Suprapubic skin (tissue), 4 donors: ENCODE measurements at places on chromosomes 7 and 10.

- no peak for DNase-seq
Observed at GRCh38 chr7:19871102-19871501, 97.7 kb upstream of the TMEM196 start.

DNA sequence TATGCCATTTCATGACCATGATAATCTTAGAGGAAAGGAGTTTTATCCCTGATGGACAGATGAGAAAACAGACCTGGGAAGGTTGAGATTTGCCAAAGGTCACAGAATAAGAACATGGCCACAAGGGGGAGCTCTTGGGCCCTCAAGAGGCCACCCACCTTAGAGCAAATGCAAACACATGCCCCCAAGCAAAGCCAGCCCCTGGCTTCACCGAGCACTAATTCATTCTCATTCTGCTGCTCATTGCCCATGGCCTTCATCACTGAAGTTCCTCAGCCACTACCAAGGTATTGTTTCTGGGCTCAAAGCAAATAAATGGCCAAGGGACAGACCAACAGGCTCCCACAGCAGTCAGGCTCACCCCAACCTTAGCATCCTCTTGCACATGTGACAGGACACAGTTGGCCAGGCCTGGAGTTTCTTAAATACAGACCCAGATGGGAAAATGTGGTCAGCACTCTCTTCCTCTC lies 44.2 kb downstream of the PDLIM1 start:
- DNase-seq, result peak; percentile 84

- no peak for DNase-seq
Observed at GRCh38 chr7:105003275-105003674, 10.7 kb upstream of the KMT2E start.

DNA sequence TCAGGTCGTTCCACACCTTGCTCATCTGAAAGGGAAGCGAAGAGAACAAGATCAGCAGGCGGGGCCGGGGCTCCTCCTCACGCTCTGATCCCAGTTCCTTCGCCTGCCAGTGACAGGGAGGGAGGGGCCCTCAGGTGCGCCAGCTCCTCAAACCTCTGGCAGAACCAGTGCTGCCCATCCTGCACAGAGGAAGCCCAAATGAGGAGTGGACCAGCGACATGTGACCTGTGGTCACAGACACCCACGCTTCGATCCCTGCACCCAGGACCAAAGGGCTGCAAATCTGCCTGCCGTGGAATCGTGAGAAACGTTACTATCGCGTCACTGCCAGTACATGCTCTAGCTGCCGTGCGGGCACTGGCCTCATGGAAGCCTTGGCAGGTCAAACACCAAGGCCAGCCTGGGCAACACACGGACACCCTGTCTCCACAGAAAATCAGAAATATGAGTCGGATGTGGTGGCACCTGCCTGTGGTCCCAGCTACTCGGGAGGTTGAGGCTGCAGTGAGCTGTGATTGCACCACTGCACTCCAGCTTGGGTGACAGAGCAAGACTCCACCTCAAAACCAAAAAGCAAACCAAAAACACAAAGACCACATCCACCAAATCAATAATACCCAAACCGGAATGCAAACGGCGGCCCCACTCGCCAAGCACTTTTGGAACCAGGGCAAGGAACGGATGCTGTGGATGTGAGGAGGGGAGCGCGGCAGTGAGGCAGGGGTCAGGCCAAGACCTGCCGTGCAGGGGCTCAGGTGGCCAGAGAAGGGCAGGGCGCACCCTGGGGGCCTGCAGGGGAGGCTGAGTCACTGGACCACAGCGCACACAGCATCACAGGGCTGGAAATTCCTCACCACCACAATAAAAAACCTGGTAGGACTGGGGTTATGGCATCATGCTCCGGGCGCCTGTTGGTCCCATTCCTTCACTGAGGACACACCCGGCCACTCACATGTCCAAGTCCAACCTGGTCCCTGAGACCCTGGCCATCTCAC lies 13.4 kb downstream of the NUDT1 start:
- DNase-seq, result no peak

- DNase-seq, result no peak
Observed at GRCh38 chr10:100836891-100837290, 75.9 kb upstream of the SLF2 start.
